CD4-positive, alpha-beta T cell (primary cell): ENCODE measurements at places on chromosomes 4 and X.

GRCh38 chrX:63394872-63395271, 43.7 kb upstream of the SPIN4 start:
- DNase-seq: no peak

DNA sequence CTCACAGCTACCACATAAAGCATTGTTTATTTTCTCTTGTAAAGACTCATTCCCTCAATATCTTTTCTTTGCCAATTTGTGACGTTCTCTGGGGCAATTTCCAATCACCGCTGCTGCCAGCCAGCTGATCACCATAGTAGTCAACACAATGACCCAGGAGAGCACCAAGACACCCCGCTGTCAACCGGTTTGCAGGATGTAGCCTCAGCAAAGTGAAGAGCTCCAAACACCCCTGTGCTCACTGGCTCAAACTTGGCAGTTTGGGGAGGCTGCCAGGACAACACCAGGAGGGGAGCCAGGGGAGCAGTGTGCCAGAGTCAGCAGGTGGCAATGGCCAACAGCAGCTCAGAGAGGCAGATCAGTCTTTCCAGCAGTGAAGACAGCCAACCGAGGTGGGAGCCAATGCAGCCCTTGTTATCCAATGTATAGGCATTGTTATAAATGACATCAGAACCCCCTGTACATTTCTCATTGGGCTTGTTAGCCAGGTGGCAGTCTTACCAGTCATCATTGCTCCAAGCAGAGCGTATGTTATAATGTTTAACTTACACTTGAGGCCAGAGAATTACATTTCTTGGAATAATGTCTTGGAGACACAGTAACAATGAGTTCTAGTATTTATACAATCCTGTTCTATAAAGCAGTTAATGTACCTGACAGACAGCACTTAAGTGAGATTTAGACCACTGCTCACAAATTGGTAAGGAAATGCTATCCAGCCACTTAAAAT, 274.9 kb upstream of the GK2 start:
- no peak for DNase-seq

GRCh38 chrX:150155436-150156035, 207.6 kb upstream of the MAMLD1 start:
- DNase-seq: no peak

- DNase-seq: no peak
These were observed 21.5 kb downstream of the UVSSA start for GRCh38 chr4:1368421-1369090.

DNA sequence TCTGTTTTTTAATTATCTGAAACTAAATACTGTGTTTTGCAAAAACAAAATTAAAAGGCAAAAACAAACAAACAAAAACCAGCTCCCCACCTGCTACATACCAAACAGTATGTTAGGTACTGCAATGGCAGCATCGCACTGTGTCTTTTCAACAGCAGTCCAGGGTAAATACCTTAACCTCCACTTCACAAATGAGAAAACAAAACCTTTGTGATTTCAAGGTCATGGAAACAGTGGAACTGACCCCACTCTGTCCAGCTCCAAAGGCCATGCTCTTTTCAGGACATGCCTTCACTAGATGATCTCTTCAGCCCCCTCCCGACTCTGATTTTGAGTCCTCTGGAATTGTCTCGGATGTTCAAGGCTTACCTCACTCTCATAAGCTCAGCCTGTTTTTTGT, 183.4 kb downstream of the CBR4 start:
- no peak for DNase-seq
